ENCODE measurements at places on chromosomes 16 and 17. TPM values are rescaled to one million over a fixed set of nuclear protein-coding genes. Genes with fewer than 3 reads are reported as not detected.

- no peak for DNase-seq
These were observed 42.2 kb upstream of the HAPSTR1 start for GRCh38 chr16:9049241-9049640.

DNA sequence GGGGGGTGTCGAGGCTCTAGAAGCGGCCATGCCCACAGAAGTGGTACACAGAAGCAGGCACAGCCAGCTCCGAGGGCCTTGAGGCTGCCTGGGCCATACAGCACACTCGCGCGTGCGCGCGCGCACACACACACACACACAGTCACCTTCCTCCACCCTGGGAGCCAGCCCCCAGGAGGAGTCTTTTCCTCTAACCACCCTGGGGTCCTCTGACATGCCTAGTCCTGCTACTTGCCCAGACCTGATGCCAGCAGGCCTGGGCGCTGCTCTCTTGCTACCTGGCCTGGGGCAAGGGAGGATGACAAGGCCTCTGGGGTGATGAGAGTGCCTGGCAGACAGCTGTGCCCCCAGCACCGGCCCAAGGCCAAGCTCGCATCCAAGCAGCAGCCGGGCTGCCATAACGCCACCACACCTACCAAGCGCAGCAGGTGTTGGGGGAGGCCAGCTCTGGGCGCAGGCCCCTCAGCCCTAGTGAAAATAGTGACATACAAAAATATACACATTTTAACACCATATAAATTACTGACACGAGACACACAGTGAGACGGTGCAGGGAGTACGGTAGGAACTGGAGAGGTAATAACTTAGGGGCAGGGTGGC lies 41.1 kb downstream of the TSC2 start:
- no peak for DNase-seq

GRCh38 chr16:4772351-4772750 lies 5.4 kb upstream of the ZNF500 start:
- no peak for DNase-seq

DNA sequence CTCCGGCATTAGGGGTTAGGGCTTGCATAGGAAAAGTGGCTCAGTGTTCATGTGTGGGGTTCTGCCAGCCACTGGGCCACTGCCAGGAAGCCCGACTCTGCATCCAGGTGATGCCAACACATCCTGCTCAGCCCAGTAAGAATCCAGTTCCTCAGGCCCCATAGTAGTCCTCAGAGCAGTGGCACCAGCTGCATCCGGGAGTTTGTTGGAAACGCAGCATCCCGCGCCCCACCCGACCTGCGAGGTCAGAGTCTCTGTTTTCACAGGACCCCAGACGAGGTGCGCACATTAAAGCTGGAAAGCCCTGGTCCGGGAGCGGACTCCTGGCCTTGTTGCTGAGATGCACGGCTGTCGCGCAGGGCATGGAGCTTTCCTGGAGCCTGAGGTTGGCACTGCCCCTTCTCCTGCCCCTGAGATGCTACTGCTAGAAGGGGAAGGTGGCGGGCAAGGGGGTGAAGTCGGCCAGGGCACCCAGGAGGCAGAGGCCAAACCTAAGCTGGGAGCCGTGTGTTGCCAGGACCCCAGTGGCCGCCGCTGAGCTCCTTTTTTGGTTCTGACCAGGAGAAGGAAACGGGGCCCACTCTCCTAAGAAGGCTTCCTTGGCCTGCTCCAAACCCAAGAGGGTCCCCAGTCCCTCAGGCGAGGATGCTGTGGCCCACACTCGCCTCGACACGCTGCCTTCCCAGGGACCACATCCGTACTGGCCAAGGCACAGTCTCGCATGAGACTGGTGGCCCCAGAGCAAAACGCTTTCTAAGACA lies 44.4 kb downstream of the NOS2 start:
- DNase-seq: no peak

DNA sequence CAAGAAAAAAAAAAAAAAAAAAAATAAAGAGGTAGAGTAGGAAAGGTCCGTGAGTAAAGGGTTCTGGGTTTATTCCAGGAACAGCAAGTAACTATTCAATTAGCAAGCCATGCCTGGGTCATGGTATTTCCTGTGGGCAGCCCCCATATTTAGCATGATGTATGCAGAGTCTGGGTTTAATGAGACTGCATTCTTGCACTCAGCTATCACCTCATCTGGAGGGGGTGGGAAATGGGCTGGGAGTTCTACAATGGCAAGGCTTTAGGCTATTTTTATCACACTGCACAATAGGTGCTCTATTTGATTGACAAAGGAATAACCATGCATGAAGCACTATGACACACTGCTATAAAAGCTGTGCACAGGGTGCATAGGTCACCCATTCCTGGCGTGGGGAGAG lies 104.0 kb upstream of the CCL2 start:
- no peak for DNase-seq

SPNS3 gene
- total RNA-seq: 6.1 TPM
